ENCODE measurements at places on chromosomes 4 and X.

- DNase-seq, result no peak
Measured at GRCh38 chrX:120365320-120365719, 3.4 kb downstream of the ATP1B4 start.

- no peak for DNase-seq
Measured at GRCh38 chr4:90442619-90443018, 315.4 kb downstream of the CCSER1 start.

GRCh38 chr4:42596918-42597317, 60.0 kb downstream of the ATP8A1 start:
- DNase-seq, result no peak

- no peak for DNase-seq
Measured at GRCh38 chr4:61500883-61501282, 300.8 kb downstream of the ADGRL3 start.

DNA sequence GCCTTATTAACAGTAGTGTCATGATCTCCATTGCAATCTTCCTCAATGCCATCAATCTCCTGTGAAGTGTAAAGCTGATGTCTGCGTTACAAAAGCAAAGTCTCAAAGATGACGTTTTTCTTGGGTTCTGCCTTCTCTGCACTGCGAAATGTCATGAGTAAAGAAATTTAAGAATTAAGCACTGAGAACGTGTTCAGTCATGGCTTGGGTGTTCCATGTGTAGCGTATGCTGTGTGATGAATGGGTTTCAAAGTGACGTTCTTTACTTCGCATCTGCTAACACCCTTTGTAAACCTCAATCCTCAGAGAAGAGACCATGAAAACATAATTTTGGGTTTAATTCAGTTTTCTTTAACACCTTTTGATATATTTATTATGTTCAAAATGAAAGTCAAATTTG, 999 bp downstream of the NAP1L5 start:
- DNase-seq, result no peak
